ENCODE measurements at places on chromosomes 12 and 14.

DNA sequence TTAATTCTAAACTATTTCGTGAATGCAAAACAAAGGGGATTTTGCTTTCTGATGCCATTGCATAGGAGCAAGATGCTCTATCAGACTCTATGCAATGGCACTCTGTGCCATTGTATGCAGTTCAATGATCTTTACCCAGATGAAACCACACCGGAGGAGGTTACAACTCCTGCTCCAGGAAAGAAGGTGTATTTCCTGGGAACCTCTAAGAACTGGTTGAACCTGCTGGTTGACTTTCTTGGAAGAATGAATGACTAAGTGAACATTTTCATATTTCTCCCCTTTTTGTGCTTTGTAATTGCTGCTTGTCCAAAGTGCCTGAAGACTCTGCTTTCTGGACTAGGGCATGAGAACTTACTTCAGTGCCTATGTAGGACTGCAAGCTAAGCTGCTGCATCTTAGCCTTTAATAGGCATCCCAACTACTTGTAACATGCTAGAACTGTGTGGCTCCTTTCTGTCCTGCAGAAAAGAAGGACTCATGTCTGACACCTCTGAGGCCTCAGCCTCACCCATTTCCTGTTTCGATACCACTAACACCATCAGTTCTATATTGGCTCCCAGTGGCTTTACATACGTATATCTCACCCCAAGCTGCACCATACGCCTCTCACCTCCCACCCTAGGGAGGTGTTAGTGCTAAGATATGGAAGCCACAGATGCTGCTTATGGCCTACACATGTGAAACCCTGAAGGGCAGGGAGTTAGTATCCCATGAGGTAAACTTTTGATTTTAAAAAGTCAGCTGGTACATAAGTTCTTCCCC lies 193.5 kb upstream of the CNOT2 start:
- DNase-seq, result no peak

DNA sequence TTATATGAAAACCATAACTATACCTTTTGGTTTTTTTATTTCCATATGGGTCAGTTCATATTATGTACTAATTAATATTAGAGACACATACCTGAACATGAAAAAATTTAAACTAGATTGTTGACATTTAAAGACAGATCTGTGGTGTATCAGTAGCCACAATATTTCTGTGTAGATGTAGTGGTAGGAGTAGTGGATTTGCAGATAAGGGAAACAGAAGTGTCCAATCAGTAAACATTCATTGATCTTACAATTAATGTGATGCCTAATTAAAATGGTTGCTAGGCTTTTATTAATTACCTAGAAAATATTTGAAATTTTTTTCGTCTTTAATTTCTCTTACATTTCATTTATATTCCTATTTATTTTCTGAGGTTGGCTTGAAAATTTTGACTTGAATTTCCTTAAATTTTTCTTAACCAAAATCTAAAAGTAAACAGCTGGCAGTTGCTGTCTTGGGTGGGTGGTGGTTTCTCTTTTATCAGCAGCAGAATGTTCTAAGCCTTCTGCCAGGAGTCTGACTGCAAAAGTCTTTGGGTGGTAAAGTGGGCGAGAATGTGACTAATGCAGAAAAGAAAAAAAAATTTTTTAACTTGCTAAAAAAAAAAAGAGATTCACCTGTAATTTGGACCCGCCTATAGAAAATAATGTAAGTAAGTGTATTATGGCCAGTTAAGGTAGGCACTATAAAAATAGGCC lies 2.4 kb downstream of the FGFR1OP2 start:
- DNase-seq, result peak; percentile 32

DNA sequence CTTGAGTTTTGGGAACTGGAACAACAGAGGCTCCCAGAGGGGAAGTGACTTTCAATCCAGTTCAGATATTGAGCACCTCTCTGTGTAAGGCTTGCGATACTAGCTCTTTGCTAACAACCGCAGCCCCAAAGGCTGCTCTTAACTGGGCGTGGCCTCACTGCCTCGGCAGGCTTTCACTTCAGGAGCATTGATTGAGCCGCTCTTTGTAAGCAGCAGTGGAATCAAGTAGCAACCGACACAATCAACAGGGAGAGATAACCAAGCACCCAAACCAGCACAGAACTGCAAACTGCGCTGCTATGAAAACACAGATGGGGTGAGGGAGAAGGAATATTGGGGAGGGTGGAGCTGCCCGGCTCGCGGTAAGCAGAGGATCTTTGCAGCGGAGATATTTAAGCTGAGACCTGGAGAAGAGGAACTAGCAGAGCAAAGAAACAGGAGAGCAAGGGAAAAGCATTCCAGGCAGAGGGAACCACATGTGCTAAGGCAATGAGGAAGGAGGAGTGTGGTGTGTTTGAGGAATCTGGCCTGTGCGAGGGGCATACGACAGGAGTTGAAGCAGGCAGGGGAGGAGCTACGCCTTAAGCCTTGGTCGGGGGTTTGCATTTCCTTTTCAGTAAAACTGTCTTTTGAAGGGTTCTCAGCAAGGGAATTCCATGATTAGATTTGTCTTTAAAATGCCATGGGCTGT lies 17.3 kb upstream of the YY1 start:
- DNase-seq, result peak; percentile 69

GRCh38 chr12:47281667-47282171 lies 202.0 kb upstream of the AMIGO2 start:
- peak; percentile 39 for DNase-seq

DNA sequence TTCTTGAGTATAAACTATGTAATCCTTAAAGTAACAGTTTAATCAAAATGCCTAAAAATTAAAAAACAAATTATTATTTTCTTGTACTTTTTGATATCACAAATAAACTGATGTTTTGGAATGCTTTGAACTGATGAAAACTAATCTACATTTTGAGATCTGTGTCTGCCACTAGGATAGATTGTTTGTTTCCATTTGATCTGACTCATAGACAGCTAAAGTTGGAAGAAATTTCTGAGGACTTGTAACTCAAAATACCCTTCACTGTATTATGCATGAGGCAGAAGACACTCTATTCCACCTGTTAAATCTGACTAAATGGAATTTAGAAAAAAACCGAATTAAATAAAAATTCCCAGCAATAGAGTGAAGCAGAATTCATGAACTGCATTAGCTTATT lies 1400.0 kb upstream of the FLRT2 start:
- DNase-seq, result no peak

DNA sequence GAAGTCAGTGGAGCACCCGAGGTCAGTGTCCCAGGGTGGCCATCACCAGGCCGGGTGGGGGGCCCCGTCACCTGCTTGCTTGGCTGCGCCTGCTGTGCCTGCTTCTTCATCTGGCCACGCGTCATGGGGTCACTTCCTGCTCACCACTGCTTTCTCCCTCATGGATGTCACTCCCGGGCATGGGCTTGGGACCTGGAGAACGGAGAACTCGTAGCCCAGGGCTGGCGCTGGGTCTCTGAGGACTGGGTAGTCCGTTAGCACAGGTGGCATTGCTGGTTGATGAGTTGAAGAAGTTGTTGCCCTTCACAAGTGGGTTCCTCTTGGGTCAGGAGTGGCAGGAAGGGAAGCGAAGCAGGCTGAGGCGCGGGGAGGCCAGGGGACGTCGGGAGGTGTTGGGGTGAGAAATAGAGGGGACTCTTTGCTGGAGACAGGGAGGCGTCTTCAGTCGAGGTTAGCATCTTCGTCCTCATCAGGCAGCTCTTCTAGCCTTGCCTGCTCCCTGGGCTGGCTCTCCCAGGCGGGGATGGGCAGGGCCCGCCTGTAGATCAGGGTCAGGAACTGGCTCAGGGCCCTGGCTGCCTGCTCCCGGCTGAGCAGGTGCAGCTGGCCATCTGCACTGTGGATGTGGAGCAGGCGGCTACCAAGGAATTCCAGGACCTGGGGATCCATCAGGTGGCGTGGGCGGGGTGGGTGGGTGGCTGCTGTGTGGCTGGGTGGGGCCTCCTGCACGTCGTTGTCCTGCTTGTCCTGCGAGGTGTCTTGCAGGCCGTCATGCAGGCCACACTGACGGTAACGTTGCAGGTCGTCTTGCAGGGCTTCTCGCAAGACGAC lies 23.0 kb downstream of the RTL1 start:
- no peak for DNase-seq

DNA sequence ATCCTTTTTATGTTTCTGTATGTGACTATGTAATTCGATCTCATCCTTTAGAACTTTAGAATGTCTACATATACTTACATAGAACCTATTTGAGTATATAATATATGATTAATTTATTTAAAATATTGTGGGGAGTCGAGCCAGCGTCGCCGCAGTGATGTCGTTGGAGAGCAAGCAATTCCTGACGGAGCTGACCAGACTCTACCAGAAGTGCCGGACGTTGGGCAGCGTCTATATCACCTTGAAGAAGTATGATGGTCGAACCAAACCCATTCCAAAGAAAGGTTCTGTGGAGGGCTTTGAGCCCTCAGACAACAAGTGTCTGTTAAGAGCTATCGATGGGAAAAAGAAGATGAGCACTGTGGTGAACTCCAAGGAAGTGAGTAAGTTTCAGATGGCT lies 6.4 kb upstream of the CD27 start:
- no peak for DNase-seq

DNA sequence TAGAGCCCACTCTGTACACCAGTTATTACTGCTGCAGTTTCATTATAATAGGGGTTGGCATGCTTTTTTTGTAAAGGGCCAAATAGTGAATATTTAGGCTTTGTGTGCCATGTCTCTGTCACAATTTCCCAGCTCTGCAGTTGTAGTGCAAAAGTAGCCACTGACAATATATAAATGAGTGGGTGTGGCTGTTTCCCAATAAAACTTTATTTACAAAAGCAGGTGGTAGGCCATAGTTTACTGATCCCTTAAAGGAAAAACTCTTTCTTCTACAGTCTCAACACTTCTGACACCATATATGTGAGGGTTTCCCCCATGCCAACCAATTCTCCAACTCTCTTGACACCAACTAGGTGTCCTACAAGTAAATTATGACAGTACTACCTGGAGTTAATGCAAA lies 110.2 kb upstream of the NAP1L1 start:
- no peak for DNase-seq

GRCh38 chr12:78002878-78003277 lies 172.2 kb downstream of the NAV3 start:
- DNase-seq, result no peak

DNA sequence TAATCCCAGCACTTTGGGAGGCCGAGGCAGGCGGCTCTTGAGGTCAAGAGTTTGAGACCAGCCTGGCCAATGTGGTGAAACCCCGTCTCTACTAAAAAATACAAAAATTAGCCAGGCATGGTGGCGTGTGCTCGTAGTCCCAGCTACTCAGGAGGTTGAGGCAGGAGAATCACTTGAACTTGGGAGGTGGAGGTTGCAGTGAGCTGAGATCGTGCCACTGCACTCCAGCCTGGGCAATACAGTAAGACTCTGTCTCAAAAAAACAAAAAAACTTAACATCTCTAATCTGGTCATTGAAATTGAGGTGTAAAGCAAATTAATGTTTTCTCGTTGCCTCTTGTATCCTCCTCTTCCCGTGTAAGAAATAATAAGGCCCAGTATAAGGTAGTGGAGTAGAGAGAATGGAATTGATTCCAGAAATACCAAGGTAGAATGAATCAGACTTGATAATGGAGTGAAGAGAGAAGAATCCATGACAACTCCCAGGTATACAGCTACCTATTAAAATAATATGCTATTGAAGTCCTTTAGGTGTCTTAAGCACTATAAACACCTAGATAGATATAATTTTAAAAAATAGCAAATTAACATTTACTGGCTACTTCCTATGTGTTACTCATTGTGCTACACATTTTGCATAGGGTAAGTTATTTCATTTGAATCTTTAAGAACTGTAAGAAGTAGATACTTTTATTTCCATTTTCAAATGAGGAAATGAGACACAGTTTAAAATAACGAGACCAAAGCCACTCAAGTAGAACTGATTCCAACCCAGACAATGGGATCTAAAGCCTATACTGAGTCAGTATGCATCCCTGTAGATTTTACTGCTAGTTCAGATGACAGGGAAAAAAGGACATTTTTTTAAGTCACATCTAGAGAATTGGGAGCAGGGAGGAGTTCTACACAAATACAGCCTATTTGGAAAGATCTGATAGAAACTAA lies 23.2 kb downstream of the RAP1B start:
- DNase-seq, result no peak

GRCh38 chr12:46360908-46361666 lies 11.5 kb downstream of the SLC38A2 start:
- no peak for DNase-seq

- DNase-seq, result no peak
These were observed 245.7 kb downstream of the CEP128 start for GRCh38 chr14:80695869-80696268.

DNA sequence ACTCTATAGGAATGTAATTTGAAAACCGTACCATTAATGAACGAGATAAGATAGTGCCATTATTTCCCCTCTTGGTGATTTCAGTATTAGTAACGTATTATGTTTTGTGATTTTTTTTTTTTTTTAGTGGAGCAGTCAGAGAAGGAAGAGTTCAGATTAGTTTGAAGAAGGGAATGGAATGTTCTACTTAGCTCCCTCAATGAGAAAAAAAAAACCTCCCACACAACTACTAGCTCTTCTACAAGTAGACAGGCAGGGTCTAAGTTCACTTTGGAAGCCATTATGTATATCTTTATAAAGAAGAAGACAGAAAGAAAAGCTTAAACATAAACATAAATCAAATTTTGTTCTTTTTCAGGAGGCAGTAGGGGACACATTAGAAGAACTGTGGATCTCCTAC lies 27.3 kb downstream of the PNMA1 start:
- no peak for DNase-seq

GRCh38 chr12:52423661-52424500 lies 10.3 kb downstream of the KRT75 start:
- DNase-seq, result no peak

GRCh38 chr12:75705749-75706711 lies 194.6 kb upstream of the KRR1 start:
- no peak for DNase-seq

- DNase-seq, result no peak
These were observed 198.1 kb downstream of the SEC23A start for GRCh38 chr14:38904959-38905358.

DNA sequence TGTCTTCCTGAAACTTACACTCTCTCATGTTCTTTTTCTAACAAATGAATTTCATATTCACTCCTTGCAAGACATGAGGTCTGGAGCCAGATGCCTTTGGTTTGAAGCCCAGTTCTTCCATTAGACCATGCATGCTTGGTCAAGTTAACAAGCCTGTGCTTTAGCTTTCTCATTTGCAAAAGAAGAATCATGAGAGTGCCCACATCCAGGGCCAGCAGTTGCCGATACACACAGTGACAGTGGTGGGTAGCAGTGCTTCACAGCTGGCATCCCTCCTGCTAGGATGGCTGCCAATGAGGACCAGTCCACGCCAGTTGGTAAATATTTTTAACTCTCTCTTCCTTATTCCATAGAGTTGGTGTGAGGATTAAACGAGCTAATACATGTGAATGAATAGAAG lies 163.1 kb downstream of the PHLDA1 start:
- no peak for DNase-seq

DNA sequence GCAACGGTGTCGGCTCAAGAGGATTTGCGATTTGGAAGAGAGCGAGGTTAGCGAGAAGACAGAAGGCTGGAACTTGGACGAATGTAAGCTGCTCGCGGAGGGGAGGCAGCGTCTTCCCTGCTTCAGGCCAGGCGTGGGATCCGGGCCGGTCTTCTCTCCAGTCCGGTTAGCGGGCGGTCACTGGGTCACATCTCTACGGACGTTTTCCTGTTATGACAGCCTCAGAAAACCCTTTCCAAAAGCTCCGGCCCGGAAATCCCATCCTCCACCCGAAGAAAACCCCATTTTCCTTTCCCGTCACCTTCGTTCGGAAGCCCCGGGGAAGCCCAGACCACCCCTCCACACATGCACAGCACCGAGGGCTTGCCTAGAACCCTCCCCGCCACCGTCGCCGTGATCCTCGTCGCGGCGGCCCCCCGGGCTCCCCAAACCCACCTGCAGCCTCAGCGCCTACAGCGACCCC lies 268 bp downstream of the NDUFB1 start:
- no peak for DNase-seq
